ENCODE measurements at places on chromosomes 1 and 21. TPM values are rescaled to one million over a fixed set of nuclear protein-coding genes. Genes with fewer than 3 reads are reported as not detected.

DNA sequence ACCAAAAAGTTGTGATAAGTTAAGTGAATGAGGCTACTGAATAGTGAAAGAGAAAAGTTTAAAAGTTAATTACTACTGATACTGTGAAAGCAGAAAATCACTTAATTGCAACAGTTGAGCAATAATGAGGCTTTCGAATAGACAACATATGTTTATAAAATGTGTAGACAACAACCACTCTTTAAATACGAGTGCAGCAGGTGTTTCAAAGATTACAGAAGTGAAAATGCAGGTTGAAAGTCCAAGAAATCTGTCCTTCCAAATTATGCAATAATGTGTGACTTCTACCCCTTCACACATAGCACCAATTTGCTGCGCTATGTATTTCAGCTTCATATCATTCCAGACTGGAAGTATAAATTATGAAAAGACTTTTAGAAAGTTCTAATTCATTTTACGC lies 213.0 kb downstream of the COL24A1 start:
- no peak for DNase-seq

DNA sequence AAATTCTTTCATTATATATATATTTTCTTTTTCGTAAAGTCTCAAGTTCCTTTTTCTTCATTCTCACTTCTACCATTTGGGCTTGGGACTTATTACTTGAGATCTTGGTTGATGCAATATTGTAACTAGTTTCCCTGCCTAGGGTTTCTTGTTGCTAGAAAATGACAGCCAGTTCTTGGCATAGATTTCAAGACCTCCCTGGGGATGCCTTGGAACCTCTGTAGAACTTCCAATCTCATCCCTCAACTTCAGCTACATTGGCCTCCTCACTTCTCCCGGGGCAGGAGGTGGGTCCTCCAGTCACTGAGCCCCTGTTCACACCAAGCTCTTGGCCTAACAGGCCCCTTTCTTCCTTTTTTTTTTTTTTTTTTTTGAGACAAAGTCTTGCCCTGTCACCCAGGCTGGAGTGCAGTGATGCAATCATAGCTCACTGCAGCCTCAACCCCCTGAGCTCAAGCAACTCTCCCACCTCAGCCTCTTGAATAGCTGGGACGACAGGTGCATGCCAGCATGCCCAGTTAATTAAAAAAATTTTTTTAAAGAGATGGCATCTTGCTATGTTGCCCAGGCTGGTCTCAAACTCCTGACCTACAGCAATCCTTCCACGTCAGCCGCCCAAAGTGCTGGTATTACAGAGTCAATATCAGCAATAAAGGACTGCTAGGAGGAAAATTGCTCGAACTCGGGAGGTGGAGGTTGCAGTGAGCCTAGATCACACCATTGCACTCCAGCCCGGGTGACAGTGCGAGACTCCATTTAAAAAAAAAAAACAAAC lies 33.1 kb downstream of the MAP3K7CL start:
- no peak for DNase-seq

- DNase-seq, result no peak
Measured at GRCh38 chr1:55474168-55474786, 259.1 kb upstream of the USP24 start.

DNA sequence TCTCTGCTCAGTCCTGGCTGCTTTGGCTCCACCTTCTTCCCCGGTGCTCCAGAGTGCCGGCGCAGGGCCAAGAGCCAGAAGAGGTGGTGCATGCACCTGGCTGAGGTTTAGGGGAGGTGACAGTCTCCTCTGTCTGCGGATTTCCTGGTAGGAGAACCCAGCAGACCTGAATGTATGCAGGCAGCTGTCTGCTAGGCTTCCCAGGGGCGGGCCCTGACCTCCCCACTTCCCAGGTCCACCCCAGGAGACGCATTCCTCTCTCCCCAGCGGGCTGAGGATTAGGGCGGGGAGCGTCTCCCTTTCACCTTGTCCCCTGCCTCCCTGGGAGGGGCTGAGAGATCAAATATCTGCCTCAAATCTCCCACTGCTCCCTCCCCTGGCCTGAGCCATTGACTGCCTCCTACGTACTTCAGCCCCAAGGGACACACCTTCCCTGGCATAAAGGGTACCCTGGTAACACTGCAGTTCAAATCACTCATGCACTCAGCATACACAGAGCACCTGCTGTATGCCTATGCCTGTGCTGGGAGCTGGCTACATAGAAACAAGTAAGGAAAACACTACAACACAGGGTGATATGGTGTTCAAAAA lies 27.5 kb downstream of the DMBX1 start:
- peak; percentile 88 for DNase-seq

DNA sequence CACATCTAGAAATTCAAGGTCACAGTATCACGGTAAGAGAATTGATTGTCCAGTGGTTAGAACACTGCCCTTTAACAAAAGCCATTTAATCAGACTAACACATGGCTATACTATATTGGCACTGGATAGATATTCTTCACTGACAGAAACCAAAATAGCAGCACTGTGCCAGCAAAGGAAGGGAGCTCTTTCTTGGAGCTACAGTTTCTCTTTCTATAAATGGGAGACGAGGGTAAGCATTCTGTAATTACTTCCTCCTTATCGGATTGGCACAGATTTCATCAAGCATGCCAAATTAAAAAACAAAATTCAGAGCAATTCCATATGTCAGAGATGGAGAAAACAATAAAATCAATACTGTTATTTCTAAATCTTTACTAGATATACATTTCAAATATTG lies 115.7 kb upstream of the CACYBP start:
- DNase-seq, result no peak

DNA sequence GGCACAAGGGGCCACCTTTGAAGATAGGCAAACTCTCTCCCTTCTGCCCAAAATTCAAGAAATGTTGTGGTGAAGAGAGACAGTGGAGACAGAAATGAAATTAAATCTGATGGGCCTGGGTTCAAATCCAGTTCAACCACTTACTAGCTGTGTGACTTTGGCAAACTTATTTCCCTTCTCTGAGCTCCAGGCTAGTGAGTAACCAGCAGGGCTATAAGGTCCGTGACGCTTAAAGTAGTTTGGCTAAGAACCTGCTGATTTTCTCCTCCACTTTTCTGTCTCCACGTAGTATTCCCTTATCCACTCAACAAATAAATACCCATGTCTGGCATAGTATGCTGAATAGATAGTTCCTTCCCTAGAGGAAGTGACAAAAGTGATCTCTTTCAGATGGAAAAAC lies 1.9 kb downstream of the SLC2A1 start:
- no peak for DNase-seq

DNA sequence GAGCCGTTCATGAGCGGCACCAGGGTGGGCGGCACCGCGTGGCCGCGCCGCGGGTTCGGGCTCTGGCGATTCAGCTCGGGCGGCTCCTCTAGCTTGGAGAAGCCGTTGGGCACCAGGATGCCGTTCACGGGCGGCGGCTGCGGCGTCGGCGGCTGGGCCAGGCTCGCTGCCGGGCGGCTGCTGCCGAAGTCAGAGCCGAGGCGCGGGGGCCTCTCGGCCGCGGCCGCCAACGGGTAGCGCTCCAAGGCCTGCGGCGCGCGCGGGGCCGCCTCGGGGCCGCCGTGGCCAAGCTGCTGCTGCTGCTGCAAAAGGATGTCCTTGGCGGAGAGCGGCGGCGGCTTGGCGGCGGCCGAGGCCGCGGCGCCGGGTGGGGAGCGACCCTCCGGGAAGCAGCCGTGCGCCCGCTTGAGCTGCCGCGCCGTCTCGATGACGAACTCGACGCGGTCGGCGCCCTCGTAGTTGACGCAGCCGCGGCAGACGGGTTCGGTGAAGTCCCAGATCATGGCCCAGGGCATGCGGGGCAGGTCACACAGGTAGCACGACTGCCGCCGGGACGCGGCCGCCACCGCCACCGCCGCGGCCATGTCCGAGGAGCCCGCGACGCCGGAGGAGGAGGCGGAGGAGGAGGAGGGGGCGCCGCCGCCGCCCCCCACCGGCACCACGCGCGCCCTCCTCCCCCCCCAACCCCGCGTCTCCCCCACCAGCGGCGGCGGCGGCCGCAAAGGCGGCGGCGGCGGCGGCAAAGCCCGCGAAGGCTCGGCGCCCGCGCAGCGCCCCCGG lies 877 bp downstream of the IRF2BP2 start:
- no peak for DNase-seq

- DNase-seq, result no peak
Measured at GRCh38 chr1:230684146-230684545, 29.8 kb downstream of the AGT start.

GRCh38 chr21:42021371-42022090 lies 11.4 kb upstream of the ZBTB21 start:
- no peak for DNase-seq

GRCh38 chr1:71001624-71002023 lies 46.0 kb downstream of the PTGER3 start:
- no peak for DNase-seq

DNA sequence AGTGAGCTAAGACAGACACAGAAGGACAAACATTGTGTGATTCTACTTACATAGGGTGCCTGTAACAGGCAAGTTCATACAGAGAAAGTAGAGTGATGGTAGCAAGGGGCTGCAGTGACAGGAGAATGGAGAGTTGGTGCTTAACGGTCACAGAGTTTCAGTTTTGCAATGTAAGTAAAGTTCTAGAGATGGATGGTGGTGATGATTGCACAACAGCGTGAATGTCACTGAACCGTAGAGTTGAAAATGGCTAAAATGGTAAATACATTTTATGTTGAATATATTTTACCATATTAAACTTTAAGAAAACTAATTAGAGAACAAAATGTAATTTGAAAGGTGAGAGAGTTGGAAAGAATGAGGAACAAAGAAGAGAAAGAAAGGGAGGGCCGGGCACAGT lies 8.7 kb downstream of the CFAP107 start:
- no peak for DNase-seq

- DNase-seq, result no peak
Measured at GRCh38 chr1:201213926-201214325, 23.3 kb downstream of the IGFN1 start.

DNA sequence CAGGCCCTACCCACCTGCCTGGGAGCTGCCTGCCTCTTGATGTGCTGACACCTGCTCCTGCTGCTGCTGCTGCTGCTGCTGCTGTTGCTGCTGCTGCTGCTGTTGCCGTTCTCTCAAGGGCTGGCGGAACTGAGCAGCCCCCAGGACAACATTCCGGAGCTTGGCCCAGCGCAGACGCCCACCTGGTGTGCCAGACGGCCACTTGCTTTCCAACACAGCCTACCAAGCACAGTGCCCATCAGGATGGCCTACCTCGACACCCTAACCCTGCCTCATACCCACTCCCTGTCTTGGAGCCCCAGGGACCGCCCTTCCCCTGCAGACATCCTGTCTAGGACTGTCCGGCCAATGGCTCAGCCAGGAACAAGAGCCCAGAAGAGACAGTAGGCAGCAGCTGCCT lies 11.8 kb downstream of the DENND4B start:
- no peak for DNase-seq

DNA sequence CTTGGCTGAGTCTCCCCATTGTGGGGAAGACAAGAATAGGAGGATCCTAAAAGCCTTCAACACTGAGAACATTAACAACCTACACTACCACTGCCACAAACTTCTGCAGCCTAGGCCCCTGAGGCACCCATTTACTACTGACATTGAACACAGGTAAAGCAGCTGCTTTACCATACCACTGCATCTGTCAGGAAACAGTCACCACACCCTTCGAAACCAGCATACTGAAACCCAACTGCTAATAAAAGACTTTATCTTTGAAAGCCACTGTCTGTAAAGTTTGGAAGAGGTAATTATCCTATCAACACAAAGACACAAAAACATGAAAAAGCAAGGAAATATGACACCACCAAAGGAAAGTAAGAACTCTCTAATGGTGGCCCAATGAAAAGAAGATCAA lies 7.4 kb downstream of the IFNAR1 start:
- no peak for DNase-seq

GRCh38 chr1:66503841-66504470 lies 30.0 kb upstream of the SGIP1 start:
- peak; percentile 29 for DNase-seq

DNA sequence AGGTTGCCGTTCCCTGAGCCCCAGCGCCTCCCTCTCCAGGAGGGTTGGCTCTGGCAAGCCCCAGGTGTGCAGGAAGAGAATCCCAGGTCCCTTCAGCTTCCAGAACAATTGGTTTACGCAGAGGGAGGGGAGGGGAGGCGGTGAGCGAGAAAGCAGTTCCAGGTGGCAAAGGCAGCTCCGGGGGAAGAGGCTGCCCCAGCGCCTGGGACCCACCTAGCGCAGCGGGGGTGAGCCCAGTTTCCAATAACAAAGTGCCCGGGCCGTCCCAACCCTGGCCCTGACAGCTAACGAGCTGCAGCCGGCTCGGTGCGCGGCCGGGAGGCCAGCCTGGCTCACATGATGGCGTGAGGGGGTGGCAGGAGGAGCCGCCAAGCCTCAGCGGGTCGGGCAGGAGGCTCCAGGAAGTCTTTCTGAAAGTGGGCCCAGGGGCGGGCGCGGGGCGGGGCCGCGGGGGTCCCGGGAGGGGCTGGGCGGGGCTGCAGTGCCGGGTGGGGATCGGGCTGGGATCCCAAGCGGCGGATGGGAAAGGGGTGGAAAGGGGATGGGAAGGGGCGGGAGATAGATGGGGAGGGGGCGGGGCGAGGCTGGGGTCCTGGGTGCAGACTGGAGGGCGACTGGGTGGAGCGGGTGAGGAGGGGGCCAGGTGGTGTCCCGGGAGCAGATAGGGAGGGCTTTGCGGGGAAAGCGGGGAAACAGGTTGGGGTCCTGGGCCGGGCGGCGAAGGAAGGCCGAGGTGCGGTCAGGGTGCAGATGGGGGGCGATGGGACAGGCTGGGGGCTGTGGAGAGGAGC lies 22.8 kb downstream of the DHRS3 start:
- peak; percentile 74 for DNase-seq

- no peak for DNase-seq
Measured at GRCh38 chr21:14583629-14584255, 37.6 kb upstream of the SAMSN1 start.

DNA sequence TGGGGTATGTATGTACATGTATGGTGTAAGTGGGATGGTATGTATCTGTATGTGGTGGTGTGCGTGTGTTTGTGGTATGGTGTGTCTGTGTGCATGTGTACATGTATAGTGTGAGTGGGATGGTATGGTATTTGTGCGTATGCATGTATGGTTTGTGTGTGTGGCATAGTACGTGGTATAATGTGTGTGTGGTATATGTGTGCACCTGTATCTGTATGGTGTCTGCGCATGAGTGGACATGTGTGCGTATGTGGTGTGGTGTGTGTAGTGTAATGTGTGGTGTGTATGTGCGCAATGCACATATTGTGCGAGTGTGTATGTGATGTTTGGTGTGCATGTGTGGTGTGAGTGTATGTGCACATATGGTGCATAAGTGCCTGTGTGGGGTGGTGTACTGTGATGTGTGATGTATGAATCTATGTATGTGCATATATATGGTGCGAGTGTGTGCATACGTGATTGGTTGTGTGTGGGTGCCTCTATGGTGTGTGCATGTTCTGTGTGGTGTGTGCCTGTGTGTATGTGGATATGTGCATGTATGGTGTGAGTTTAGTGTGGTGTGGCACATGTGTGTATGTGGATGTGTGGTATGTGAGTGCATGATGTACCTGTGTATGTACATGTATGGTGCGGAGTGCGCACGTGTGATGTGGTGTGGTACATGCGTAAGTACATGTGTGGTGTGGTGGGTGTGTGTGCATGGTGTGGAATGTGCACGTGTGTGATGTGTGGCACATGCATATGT lies 38.8 kb downstream of the WDR4 start:
- DNase-seq, result no peak

The EXO1 gene
- total RNA-seq, result 3.1 TPM

The DAB1 gene
- total RNA-seq, result 0.64 TPM

The ERG gene
- 2.6 TPM for total RNA-seq

The SELL gene
- 1.3 TPM for total RNA-seq

The TENT5C gene
- total RNA-seq, result 23.1 TPM

The KRTAP19-1 gene
- not detected for total RNA-seq

The NDUFS2 gene
- total RNA-seq, result 108 TPM

Data from prostate gland (tissue), 2 donors.